ENCODE measurements at places on chromosomes 1 and 21. TPM values are rescaled to one million over a fixed set of nuclear protein-coding genes. Genes with fewer than 3 reads are reported as not detected.

GRCh38 chr1:25430967-25431881, 527 bp downstream of the MACO1 start:
- no peaks in the 10 kb centered on the region for H3K27me3 ChIP-seq
- H3K36me3 ChIP-seq = no peaks in the 10 kb centered on the region
- peak overlapping the region; percentile 96 for H3K27ac ChIP-seq
- peaks cover 33% of the 10 kb centered on the region for H3K4me1 ChIP-seq

The HFM1 gene
- not detected for total RNA-seq

DNA sequence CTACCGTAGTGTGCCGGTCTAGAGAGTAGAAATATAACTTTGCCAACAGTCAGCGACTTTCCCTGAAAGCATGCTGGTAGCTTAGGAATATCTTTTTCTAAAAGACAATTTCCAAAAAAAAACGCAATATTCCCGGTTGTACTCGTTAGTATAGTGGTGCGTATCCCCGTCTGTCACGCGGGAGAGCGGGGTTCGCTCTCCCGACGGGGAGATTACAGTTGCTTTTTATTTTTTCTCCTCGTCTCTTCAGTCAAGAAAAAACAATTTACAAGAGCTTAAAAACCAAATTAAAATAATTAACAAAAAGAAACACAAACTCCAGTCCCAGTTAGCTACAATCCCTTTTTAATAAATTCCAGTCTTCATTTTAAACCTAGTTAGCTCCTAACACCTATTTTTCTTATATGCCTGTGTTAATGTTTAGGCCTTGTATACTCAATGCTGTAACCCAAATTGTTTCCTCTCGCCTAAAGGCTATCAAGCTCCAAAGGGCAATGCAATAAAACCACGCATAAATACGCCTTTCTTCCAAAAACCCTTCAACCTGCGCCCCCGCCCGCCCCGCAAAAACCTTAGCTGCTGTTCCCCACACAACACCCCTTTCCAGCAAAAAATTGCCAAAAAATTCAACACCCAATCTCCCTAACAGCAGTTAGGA, 7.8 kb downstream of the HSPA6 start:
- H3K27me3 ChIP-seq = no peaks in the 10 kb centered on the region
- H3K36me3 ChIP-seq = no peaks in the 10 kb centered on the region
- no peak overlapping the region for H3K4me3 ChIP-seq

DNA sequence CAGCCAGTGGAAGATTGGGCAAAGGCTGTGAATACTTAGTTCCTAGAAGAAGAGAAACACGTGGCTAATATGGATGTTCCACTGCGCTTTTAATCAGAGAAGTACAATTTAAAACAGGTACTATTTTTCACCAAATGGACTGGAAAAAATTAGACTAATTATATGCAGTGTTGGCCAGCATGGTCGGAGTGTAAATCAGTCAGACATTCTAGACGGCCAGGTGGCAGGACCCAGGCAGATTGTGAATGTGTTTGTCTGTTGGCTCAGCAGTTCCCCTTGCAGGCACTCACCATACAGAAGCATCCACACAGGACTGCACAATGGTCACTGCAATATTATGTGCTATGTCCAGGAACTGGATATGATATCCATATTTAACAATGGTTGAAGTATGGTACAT, 23.9 kb upstream of the SLC25A34 start:
- no peak overlapping the region for H3K4me3 ChIP-seq
- DNase-seq = no peak
- H3K36me3 ChIP-seq = no peaks in the 10 kb centered on the region
- H3K4me1 ChIP-seq = no peaks in the 10 kb centered on the region

The CR1L gene
- total RNA-seq = not detected

The CGN gene
- total RNA-seq = 0.23 TPM
